ENCODE measurements at places on chromosomes 12 and 14.

GRCh38 chr12:55696141-55696540 lies 11.6 kb downstream of the ITGA7 start:
- no peak for DNase-seq

GRCh38 chr14:53367644-53368026 lies 214.5 kb upstream of the DDHD1 start:
- DNase-seq: no peak

DNA sequence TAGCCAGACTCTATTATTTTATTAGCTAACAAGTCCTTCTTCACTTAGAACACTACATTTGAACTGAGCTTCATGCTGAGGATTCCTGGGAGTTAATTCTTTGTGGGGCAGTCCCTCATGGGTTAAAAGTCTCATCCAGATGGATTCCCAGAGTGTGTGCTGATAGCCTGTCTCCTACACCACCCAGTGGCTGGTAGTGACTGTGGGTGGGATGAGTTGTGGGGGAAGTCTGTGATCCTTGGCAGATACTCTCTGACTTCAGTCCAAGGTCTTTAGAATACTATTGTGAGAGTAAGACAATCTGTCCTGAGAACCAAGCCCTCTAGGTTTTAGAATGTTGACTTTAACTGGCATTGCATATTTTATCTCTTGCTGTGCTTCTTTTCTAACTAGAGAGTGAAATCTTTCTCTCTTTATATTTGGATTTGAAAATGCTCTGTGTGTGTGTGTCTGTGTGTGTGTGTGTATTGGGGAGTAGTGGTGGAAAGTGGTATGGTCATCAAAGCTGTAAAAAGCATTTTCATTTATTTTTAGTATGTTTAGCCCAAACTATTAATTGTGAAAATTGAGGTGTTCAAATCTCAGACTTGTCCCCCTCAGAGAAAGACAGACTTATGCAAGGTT lies 37.3 kb downstream of the AKAP6 start:
- DNase-seq: no peak

- DNase-seq: peak; percentile 37
These were observed 2.1 kb downstream of the MYL6 start for GRCh38 chr12:56160193-56160763.

DNA sequence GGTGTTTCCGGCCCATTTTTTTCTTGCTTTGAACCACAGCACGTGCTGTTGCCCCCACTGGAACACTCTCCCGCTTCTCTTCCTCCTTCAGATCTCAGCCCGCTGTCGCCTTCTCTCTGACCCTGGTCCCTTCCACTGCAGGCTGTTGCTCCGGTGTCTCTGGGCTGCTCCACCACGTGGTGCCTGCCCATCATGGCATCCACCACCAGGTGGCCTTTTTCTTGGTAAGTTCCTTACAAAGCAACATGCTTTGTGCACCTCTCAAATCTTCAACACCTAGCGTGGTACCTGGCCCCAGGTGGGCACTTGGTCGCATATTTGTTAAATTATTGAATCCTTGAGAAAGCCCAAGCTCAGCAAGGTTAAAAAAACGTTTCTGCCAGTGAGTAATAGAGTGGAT lies 19.1 kb downstream of the TUNAR start:
- peak; percentile 6 for DNase-seq

DNA sequence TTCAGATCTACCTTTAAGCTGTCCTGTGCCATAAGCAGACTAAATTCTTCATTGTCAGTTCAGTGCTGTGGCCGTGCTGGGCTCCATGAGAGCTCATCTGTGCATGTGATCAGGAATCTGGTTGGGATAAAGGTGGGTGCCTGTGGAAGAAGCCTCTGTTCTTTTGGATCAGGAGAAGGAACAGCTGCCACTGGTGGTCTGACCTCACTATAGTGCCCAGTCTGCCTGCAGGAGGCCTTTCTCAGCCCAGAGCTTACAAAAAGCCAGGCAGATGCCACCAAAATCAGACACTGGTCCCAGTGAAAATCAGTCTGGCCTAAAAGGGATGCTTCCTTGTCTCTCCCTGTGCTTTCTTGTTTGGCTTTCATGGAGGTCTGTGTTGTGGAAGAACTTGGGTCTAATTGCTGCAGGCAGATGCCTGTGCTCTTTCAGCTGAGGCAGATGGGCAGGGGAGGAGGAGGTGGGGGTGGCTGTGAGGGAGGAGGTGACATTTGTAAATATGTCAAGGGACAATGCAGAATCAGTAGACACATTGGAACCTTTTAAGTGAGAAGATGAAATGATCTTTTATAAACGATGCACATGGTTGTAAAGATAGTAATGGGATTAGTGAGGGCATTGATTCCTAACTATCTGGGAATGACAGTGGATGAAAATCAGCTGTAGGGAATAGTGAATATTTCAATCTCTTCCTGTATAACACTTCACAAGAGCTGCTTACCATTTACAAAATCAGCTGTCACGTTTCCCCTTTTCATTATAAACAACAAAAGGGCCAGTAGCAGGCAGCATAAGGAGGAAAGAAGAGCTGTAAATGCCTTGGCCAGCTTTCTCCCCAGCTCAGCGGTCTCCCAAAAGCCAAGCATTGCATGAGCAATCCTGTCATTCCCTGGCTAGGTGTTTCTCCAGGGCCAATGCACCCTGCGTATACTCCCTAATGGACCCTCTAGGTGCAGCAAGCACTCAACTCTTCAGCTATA lies 44.6 kb downstream of the CACNA2D4 start:
- no peak for DNase-seq

Measured in stimulated activated CD4-positive, alpha-beta T cell treated with anti-CD3 and anti-CD28 coated beads, Interleukin-4, amount 100 ng/mL, for 48 hours (primary cell).